ENCODE measurements at places on chromosomes 16 and 17.

- DNase-seq: peak; percentile 42
Observed at GRCh38 chr17:34171245-34171818, 83.8 kb upstream of the CCL2 start.

GRCh38 chr17:35932586-35932985, 2.0 kb upstream of the RDM1 start:
- DNase-seq: no peak

DNA sequence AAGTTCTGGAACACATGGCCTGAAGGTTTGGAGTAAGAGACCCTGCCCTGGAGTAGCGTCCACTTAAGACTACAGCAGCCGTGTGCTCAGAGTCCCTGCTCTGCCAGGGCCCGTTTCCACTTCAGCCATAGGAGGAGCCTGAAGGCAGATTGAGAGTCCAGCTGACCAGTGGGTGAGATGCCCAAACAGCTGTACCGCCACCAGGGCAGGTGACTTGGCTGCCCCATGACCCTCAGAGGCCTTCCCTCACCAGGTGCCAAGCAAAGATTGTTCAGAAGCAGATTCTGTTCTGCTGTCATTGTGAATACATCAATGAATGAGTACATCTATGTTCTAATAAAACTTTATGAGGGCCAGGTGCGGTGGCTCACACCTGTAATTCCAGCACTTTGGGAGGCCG, 178.8 kb downstream of the RAB11FIP4 start:
- DNase-seq: no peak

DNA sequence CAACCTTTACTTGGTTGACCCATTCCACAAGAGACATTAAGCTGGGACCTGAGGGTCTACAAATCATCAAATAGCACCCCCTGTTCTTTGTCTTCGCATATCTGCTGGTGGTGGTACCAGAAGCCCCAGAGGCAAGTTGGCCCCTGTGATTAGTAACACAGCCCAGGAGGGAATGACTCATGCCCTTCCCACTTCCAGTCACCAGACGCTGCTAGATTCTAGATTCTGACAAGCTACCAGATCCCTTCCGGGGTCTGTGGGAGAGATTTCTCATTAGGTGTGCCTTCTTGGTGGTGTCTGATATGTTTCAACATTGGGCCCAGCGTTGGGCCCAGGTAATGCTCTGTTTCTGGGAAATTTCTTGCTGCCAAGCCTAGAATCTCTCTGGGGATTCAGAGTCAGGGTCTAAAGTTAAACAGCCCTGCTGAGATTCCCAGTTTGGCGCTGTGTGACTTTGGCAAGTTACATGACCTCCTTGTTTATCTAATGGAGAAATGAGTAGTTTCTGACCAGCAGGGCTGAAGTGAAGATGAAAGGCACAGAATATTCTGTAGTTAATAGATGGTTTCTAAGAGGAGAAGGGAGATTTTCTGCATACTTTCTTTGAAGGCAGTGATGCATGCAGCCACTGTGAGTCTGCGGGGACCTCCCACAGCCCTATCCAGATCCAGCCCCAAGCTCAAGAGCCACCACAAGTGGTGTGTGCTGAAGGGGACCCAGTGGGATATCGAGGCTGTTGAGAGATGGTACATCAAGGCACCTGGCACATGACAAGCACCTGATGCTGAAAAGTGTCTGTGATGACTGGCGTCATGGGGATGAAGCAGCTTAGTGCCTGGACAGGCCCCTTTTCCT, 3.9 kb downstream of the TRPV2 start:
- peak; percentile 64 for DNase-seq

Measured in stimulated activated CD4-positive, alpha-beta T cell treated with anti-CD3 and anti-CD28 coated beads, Interleukin-4, amount 100 ng/mL, for 48 hours (primary cell).